ENCODE measurements at places on chromosomes 7 and 10.

DNA sequence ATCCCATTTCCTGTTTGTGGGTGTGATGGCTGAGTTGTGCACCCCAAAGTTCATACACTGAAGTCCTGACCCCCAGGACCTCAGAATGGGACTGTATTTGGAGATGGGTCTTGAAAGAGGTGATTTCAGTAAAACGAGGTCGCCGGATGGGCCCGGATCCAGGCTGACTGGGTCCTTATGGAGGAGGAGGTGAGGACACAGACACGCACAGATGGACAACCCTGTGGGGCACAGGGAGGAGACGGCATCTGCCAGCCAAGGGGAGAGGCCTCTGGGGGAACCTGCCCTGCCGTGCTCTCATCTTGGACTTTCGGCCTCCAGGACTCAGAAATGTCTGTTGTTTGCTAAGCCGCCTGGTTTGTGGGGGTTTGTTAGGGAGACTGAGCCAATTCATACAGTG lies 61.1 kb downstream of the PTPRN2 start:
- no peak for DNase-seq

- no peak for DNase-seq
Observed at GRCh38 chr10:69656742-69657269, 26.8 kb downstream of the FAM241B start.

- DNase-seq, result no peak
Observed at GRCh38 chr7:73945022-73945421, 83.0 kb upstream of the ELN start.

- DNase-seq, result no peak
Observed at GRCh38 chr7:36368496-36368895, 21.2 kb upstream of the ANLN start.

GRCh38 chr10:121598263-121599249 lies at the start of gene FGFR2:
Gene FGFR2 (minus strand): TSS chr10:121598444. CDS start chr10:121593817, 4,627 bp downstream.
- no peak for DNase-seq

- no peak for DNase-seq
Observed at GRCh38 chr10:106793617-106794016, 370.9 kb downstream of the SORCS1 start.

DNA sequence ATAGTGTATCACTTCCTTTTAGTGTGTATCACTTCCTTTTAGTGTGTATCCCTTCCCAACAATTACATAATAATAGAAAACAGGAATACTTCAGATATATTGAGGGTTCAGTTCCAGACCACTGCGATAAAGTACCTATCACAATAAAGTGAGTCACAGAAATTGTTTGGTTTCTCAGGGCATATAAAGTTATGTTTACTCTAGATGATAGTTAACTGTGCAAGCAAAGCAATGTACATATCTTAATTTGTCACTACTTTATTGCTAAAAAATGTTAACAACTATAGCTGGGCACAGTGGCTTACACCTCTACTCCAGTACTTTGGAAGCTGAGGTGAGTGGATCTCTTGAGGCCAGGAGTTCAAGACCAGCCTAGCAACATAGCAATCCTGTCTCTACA lies 938.4 kb downstream of the CCSER2 start:
- DNase-seq, result no peak

GRCh38 chr10:76033457-76034196 lies 602.2 kb downstream of the LRMDA start:
- DNase-seq, result no peak

DNA sequence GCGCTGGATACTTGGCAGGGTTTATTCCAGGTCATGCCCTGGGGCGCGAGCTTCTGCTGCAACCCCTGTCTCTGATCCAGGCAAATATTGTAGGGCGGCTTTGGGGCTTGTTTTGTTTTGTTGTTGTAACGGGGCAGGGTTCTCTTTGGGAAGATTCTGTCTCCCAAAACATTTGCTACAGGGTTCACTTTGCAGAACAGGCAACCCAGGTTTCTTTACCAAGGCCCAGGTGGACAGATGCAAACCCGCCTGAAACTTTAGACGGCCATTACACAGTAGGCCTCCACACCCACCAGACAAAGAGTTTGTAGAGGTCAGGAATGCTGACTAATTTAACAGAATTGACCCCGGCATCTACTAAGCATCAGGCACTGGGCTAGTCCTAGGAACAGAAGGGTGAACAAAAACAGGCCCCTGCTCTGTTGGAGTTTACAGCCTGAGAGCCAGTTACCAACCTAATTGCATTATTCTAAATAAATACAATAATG lies 567 bp upstream of the CDCA7L start:
- no peak for DNase-seq

GRCh38 chr7:129750501-129750900 lies 139.0 kb downstream of the NRF1 start:
- no peak for DNase-seq
